IPS-NIHi11 (cell line): ENCODE measurements at places on chromosomes 4 and X.

DNA sequence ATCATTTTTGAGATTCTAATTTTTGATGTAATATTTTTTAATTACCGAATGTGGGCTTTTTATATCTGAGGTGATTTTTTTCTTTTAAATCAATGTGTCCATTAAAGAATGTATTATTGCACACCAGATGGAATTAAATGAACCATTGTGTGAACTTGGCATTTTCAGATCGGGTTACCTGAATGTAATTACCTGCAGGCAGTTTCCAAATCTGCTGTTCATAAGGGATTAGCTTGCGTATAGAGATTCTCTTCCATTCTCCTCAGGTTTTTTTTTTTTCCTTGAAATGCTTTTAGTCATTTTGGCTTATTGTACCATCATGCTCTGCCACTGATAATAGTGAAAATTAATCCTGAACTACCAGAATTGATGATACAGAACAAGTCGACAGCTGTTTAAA lies 511.5 kb upstream of the ATOH1 start:
- DNase-seq, result no peak

DNA sequence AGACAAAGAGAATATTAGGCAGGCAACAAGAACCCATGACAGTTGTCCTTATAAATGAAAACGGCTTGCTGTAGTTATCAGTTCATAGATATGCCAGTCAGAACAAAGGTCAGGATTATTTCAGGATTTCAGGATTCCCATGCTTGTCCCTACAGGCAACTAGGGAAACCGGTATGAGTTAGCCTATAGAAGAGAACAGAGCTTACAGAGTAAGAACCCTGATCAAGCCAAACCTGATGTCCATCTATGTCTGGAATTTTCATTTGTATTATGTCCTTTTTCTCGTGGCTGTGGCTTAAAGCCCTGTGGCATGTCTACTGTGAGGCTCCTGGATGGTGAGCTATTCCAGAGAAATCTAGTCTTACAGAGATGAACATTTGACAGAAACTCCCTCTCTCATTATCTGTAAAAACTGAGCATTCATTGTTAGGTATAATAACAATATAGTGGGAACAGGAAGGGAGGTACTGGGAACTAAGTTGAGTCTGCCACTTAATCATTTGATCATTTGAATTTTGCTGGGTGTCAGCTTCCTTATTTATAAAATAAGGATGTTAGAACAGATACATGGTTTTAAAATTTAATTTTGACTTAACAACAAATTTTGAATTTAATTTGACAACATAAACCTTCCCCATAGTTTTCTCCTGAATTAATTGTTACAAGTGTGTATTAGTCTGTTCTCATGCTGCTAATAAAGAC lies 129.5 kb upstream of the KLF3 start:
- DNase-seq, result no peak

DNA sequence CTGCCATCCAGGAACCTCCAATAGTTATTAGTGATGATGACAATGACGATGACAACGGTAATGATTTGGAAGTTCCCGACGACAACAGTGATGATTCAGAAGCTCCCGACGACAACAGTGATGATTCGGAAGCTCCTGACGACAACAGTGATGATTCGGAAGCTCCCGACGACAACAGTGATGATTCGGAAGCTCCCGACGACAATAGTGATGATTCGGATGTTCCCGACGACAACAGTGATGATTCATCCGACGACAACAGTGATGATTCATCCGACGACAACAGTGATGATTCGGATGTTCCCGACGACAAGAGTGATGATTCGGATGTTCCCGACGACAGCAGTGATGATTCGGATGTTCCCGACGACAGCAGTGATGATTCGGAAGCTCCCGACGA lies 14.7 kb downstream of the CXCR3 start:
- DNase-seq, result no peak

GRCh38 chrX:136878423-136878822 lies 2.1 kb downstream of the RBMX start:
- DNase-seq, result no peak

DNA sequence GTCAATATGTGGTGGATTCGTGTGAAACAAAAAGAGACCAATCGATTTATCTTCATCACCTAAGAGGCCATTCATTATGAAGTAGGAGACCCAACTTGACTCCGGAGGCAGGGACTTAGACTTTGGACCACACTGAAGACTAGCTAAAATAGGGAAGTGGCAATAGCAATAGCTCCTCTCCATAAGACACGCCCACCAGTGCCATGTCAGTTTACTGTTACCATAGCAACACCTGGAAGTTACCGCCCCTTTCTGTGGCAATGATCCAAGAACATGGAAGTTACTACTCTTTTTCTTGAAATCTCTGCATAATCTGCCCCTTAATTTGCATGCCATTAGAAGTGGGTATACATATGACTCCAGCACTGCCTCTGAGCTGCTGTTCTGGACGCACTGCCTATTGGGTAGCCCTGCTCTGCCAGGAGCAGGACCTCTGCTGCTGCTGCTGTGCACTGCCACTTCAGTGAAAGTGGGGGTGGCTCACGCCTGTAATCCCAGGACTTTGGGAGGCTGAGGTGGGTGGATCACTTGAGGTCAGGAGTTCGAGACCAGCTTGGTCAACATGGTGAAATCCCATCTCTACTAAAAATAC lies 163.2 kb downstream of the PRKX start:
- peak; percentile 12 for DNase-seq

DNA sequence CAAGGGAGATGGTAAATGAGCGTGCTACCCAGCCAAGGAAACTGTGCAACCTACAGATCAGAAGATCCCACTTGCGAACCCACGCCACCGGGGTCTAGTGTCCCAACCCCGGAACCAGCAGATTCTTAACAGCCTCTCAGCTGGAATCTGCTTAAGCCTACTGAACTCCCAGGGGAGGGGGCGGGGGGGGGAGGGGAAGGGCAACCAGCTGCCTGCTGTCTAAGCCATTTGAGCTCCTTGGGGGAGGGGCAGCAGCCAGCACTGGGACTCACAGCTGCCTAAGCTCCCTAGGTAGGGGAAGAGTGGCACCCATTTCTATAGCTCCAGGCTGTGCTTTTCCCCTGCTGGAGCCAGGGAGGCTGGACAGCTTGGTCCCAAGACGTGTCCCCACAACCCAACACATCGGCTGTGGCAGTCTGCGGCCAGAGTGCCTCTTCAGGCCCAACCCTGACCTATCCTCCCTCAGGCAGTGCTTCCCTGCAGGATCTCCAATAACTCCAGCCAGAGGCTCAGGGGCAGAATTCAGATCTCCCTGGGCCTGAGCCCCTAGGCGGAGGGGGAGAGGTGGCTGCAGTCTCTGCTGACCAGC lies 289.2 kb downstream of the LDB2 start:
- DNase-seq, result peak; percentile 45

DNA sequence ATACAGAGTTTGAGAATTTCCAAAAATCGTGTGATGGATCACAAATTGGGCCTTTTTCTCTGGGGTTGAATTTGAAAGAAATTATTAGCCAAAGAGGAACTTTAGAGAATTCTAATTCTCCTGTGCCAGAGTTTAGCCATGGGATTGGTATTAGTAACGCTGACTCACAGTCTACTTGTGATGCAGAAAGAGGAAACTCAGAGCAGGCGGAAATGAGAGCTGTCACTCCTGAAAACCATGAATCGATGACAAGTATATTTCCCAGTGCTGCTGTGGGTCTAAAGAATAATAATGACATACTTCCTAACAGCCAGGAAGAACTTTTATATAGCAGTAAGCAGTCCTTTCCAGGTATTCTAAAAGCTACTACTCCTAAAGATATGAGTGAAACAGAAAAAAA lies 64.9 kb downstream of the N4BP2 start:
- DNase-seq, result no peak

DNA sequence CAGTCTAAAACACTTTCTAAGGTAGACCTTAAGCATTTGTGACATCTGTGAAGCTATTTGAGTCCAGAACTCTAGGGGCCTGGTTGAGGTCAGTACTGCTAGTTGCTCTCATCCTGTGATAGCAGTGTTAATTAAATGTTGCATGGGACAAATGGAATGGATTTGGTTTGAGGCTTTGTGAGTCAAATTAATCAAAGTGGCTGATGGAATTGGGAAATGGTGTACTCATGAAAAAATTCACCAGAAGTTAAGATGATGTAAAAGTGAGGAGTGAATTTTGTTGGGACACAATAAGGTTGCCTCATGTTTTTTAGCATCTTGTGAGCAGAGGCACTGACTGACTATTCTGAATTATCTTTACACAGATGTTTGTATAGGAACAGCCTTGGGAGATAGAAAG lies 99.2 kb upstream of the ARSJ start:
- DNase-seq, result no peak
